ENCODE measurements at places on chromosomes 1 and 21. TPM values are rescaled to one million over a fixed set of nuclear protein-coding genes. Genes with fewer than 3 reads are reported as not detected.

DNA sequence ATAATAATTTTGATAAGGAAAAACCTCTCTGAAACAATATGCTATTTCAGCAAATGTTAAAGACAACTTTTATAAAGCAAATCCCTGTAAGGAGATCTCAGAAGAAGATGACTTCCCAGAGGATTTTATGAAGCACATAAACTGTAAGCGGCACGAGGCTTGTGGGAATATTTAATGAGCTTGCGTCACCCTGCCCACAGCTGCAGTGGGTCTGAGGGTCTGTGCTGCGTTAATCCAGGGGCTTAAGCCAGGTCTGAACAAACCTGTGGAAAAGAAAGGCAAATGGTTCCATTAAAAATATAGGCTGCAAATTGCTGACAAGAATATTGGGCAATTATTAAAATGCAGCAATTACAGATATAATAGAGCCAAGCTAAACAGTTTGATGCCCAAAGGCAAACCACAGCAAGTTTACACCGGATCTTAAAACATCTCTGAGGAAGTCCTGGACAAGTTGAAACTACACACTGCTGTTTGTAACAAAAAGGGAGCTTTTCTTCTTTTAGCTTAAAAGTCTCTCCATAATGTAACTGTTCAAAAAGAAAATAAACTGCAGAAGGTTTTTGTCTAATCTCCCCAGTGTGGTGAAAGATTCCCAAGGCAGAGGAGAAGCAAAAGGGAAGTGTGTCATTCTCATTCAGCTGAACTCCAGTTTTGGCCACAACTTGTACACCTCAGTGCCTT, 21.8 kb downstream of the TGFBR3 start:
- DNase-seq = no peak

GRCh38 chr1:207069061-207069460, 16.0 kb downstream of the PFKFB2 start:
- no peak for DNase-seq

DNA sequence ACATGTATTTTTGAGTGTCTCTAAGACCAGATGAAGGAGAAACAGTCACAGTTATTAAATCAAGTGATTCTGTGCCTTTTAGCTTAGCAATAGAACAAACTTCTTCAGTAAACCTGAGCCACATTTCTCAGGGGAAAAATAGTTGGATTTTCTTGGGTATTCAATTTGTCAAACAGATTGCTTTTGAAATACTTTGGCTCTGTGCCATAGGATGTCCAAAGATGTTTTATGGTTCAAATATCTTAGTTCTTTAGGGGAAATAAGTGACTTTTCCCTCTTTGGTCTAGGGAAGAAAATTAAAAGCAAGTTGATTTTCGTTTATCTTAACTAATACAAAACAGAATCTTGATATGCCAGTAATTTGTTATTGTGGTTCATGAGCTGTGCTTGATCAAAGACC, 125.9 kb downstream of the ATP5PO start:
- no peak for DNase-seq

DNA sequence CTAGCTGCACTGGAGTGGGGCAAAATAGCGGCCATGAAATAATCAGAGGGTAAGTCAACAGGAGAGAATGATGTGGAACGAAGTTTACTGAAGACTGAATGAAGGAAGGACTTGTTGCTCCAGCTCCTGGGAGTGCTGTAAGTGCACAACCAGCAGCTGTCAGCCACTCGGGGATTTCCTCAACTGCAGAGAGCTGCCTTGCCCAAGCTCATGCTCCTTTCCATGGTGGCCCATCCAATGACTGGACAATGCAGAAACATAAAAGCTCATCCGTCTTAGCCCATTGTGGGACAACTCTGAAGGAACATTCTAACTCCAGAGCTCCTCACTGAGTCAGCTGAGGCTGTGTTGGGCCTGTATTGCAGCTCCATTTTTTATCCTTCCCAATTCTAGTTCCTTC, 21.1 kb upstream of the RBM15 start:
- DNase-seq = no peak

LAPTM5 gene
- total RNA-seq = 642 TPM

GRCh38 chr21:45325206-45326168, 37.8 kb upstream of the POFUT2 start:
- DNase-seq = no peak

GPR25 gene
- 2.7 TPM for total RNA-seq

- DNase-seq = no peak
These were observed 41.4 kb upstream of the LMX1A start for GRCh38 chr1:165397944-165398343.

CFAP45 gene
- 9.0 TPM for total RNA-seq

DNA sequence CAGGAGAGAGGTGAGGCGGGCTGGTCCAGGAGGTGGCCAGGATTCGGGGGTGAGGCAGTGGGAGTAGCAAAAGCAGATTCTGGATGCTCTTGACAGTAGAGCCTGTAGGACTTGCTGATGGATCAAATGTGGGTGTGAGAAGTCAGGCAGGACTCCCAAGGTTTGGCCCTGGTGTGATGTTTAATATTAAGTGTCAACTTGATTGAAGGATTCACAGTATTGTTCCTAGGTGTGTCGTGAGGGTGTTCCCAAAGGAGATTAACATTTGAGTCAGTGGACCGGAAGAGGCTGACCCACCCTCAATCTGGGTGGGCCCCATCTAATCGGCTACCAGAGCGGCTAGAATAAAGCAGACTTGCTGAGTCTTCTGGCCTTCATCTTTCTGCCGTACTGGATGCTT, 6.8 kb upstream of the RAB4A start:
- no peak for DNase-seq

DNA sequence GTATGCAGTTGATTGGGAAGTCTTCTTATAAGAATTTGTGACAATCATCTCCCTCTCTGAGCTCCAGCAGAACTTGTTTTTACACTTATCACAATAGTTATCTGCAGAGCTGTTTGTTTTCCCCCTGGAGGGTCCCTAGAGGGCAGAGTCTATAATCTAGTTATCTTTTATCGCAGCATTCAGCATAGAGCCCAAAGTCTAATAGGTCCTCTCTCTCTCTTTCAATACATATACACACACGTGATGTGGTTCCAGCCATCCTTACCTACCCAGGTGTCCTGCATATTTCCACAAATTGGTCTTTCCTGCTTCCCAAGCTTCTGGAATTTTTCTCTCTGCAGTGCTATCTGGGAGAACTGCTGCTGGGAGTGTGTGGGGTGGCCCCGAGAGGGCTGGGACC, 229.6 kb upstream of the KIAA0040 start:
- no peak for DNase-seq

DNA sequence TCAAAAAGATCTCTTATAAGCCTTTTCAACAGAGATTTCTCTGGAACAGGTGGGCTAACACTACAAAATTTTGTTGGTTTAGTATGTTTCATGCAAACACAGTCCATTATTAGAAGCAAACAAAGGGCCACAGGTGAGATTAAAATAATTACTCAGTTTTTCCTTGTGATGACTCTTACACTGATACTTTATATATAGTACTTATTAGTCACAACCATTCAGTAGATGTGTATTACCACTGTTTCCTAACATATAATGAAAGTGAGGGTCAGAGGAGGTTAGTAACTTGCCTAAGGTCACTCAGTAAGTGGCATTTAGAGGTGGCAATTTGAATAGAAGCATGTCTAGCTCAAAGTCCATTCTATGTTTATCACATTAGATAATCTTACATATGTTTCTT, 44.2 kb downstream of the CYYR1 start:
- no peak for DNase-seq

MMEL1 gene
- total RNA-seq = 0.67 TPM

- no peak for DNase-seq
These were observed 99.4 kb downstream of the CRYAA start for GRCh38 chr21:43268086-43268803.

- DNase-seq = no peak
These were observed 78.3 kb upstream of the KCTD3 start for GRCh38 chr1:215488850-215489249.

GRCh38 chr1:218557731-218558130, 212.6 kb downstream of the TGFB2 start:
- no peak for DNase-seq

GRCh38 chr1:74689621-74690363, 16.2 kb upstream of the ERICH3 start:
- DNase-seq = no peak

TFAP2E gene
- total RNA-seq = 3.8 TPM

GRCh38 chr1:207336559-207337467, 15.3 kb downstream of the CD55 start:
- no peak for DNase-seq

ANXA9 gene
- total RNA-seq = not detected

KRTAP19-4 gene
- not detected for total RNA-seq

PLA2G4A gene
- not detected for total RNA-seq

GRCh38 chr1:14980621-14981218, 172.8 kb upstream of the TMEM51 start:
- no peak for DNase-seq
